ENCODE measurements at places on chromosomes 16 and 17.

- no peak for DNase-seq
Measured at GRCh38 chr16:85250147-85250463, 137.8 kb upstream of the CIBAR2 start.

GRCh38 chr16:12324152-12324551 lies 347.6 kb downstream of the SNX29 start:
- no peak for DNase-seq

GRCh38 chr16:1984347-1985225 lies 593 bp downstream of the GFER start:
- no peak for DNase-seq

DNA sequence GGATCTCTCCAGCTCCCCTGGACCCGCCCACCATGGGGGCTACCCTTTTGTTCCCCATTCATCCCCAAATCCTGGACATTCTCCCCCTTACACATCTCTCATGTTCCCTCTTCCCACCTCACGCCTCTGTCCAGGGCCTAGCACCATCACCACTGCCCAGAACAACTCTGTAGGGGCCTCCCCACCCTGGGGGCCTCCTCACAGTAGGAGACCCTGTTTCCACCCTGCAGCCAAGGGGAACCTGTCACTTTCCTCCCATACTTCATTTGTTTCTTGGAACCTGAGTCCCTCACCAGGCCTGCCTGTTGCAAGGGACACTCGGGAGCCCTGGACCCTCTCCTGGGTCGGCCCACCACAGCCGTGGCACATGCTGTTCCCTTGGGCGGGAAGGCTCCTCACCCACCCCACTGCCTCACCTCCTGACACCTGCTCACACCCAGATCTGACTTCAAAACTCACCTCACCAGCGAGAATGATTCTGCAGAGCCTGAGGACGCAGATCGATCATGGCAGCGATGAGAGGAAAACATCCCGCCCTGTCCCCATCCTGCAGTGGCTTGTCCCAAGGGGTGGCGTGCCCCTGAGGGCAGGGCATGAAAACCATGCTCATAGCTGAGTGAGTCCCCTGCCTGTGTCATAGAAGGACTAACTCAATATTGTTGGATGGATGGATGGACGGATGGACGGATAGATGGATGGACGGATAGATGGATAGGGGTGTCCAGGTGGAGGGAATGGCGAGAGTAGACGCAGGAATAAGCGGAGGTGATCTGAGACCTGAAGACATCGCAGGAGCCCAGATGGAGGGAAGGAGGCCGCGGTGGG lies 6.8 kb upstream of the RASD1 start:
- no peak for DNase-seq

DNA sequence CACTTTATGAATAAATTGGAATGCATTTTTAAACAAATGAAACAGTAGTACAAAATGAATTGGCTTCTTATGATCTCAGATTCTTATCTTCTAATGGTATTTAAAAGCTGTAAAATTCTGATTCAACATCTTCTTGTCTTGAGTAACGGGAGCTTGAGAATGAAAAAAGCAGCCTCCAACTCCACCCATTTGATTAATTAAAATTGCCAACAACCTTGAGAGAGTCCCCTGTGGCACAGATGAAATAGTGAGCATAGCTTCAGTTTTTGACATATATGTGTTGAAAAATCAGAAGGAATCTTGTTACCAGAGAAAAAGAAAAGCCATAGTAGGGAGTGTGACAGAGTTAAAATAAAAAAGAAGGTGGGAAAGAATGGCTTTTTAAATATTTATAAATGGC lies 1426.1 kb upstream of the CDH8 start:
- DNase-seq, result no peak

DNA sequence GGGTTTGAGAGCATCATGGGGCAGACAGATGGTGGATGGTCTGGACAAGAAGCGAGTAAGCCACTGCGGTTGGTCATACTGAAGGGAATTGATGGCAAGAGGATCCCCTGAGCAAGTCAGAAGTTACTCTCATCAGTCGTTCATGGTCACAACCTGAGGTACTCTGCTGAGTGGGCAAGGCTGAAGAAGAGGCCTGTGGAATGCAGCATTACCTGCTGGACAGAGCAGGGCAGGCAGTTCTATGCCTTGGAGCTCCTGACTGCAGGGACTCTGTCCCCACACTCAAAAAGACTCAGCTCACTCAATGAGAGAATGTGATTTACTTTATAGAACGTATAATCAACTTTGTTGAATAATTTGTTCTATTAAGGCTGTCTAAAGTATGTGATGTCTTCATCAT lies 28.3 kb downstream of the ALDH3A2 start:
- no peak for DNase-seq

DNA sequence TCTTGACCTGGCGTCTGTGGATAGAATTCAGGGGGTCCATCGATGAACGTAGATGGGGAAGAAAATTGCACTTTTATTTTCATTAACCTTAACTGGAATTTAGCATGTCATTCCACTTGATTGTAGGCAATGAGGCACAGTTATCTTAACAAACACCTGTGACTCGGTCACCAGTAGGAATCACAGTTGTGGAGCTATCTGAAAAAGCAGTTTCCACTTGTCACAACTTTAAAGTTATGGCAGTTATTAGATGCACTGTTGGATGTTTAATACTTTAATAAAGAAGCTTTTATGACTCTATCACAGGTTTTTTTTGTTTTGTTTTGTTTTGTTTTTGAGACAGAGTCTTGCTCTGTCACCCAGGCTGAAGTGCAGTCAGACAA lies 83.7 kb upstream of the LGALS9 start:
- no peak for DNase-seq

DNA sequence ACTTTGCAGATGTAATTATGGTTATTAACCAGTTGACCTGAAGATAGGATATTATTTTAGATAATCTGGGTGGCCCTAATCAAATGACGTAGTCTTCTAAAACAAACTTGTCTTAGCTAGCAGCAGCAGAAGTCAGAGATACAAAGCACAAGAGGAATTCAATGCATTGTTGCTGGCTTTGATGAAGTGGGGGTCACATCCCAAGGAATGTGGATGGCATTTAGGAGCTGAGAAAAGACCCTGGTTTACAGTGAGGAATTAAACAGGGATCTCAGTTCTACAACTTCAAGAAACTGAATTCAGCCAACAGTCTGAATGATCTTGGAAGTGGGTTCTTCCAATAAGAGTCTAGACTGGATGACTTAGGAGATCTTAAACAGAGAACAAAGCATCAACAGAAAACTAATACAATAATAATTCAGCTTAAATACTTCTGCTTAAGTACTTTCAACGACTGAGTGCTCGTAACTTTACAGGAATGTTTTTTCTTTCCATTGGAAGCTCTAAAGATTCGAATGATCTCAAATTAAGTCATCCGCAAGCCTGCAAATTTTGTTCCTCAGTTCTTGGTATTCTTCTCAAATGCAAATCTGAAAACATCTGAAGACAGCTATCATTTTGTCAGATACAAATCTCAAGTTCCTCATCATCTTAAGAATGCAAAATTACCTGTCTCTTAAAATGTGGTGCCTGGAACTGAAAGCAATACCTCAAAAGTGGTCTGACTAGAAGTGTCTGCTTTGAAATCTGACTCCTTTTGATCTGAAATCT lies 3.3 kb downstream of the C16orf46 start:
- no peak for DNase-seq

DNA sequence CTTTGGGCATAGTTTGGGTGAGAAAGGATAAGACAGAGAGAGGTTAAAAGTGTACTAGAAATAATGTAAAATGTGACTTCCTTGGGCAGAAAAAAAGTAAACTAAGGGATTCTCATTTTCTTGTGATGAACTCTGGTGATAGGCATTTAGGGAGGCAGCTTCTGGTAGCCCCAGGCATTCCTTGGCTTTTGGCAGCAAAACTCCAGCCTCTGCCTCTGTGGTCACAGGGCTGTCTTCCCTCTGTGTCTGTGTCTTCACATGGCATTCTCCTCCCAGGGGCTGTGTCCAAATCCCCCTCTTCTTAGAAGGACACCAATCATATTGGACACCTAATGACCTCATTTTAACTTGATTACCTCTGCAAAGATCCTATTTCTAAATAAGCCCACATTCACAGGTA lies 54.7 kb downstream of the HS3ST3B1 start:
- DNase-seq, result no peak

- no peak for DNase-seq
Measured at GRCh38 chr16:81567987-81568748, 123.6 kb downstream of the CMIP start.

GRCh38 chr17:14845591-14846281 lies 419.4 kb downstream of the PMP22 start:
- no peak for DNase-seq

DNA sequence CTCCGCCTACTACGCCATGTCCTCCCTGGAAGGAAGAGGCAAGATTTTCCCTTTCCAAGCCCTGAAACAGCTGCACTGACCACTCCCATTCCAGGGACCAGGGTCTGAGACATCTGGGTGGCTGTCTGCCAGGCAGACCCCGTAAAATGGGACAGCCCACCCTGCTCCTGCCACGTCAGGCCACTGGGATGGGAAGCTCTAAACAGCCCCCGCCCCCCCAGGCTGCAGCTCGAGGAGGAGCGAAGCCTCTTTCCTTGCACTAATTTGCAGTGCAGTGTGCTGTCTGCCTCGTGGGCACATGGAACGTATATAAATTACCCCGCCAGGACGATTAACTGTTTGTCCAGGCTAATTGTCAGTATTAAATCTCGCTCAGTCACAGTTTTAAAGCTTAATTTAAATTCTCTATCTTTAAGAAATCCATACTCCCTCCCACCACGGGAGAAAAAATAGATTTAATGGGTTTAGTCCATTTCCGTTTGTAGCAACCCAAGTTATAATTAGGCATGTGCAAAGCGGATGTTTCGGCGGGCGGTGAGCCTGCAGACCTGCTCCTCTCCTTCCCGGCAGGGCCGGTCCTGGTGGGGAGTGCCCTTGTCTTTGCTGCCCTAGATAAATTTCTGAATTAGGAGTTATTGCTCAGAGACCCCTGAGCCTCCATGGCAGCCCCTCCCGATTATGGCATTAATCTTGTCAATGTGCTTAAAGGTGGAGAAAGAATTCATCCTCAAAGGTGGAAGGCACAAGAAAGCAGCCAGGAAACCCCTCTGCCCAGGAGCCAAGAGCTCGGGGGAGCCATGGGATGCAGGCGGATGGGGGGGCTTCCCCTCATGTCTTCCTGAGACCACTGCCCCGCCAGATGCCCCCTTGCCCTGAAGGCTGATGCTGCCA lies 268.0 kb upstream of the TNRC6C start:
- no peak for DNase-seq

GRCh38 chr16:10992797-10993196 lies 48.4 kb downstream of the CLEC16A start:
- DNase-seq, result no peak

DNA sequence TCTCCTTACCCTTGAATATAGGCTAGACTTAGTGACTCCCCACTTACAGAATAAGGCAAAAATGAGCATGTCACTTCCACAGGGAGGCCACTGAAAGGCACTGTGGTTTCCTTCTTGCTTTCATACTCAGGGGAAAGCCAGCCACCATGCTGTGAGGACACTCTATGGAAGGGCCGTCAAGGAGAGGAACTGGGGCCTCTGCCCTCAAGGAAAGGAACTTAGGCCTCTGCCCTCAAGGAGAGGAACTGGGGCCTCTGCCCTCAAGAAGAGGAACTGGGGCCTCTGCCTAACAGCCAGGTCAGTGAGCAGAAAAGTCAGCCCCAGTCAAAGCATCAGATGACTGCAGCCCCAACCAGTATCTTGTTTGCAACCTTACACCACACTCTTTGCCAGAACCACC lies 30.1 kb downstream of the VPS35 start:
- DNase-seq, result no peak

GRCh38 chr17:5677620-5678019 lies 93.3 kb upstream of the NLRP1 start:
- no peak for DNase-seq

GRCh38 chr16:59045501-59045900 lies 311.4 kb upstream of the GOT2 start:
- DNase-seq, result no peak

DNA sequence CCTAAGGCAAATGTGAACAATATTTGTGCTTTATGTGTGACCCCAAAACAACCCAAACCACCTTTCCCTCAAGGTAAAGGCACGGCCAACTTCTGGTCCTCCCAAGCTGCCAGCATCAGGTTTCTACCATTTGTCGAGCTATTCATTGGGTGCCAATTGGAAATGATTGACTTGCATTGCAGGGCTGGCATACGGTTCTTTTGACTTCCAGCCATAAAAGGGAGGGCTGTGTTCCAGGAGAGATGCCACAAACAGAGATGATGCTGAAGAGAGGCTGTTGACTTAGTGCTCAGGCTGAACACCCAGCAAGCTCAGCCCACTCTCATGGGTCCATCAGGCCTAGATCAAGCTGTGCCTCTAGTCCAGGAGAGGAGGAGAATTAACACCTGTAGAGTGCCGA lies 252.4 kb downstream of the GRIN2A start:
- no peak for DNase-seq

GRCh38 chr17:73640691-73641090 lies 3.6 kb downstream of the SDK2 start:
- DNase-seq, result no peak

GRCh38 chr17:39775031-39775430 lies 37.3 kb downstream of the GRB7 start:
- no peak for DNase-seq

- DNase-seq, result no peak
Measured at GRCh38 chr17:74062234-74062633, 141.2 kb upstream of the RPL38 start.

- no peak for DNase-seq
Measured at GRCh38 chr16:55495616-55496289, 13.1 kb upstream of the LPCAT2 start.

GRCh38 chr17:67769231-67769630 lies 51.5 kb downstream of the NOL11 start:
- DNase-seq, result no peak

- no peak for DNase-seq
Measured at GRCh38 chr17:30905742-30906100, 317 bp downstream of the TEFM start.

DNA sequence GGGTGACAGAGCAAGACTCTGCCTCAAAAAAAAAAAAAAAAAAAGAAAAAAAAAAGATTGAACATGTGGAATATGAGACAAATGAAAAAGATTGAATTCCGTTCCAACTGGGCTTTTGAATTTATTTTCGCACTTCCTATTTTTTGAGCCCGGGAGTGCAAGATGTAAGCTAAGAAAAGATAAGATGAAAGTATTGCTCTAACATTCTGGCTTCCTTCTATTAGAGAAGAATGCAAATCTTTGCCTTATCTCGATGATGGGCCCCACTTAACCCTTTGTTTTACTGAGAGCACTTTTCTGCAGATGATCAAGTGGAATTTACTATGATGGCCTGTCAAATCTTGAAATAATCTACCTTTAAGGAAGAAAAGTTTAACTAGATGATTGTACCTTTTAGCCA lies 96.3 kb downstream of the WWOX start:
- no peak for DNase-seq

DNA sequence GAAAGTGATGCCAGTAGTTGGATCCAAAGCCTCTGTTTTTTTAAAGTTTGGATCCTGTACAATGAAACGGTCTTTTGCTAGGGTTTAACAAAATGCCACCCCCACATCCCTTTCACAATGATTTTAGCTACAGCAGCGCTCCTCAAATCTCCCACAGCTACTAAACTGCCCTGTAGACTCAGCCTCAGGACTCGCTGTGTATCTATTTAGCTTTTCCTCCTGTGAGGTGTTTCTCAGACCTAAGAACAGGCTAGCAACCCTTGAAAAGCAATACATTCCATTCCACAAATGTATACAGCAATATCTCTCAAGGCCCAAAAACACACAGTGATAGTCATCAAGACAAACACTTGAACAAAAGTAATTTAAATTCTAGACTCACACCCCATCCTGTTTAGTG lies 206.4 kb downstream of the ZFHX3 start:
- no peak for DNase-seq

- no peak for DNase-seq
Measured at GRCh38 chr16:1551166-1551565, 17.7 kb downstream of the TMEM204 start.

GRCh38 chr16:50235581-50235980 lies 30.8 kb upstream of the ADCY7 start:
- DNase-seq, result no peak
